ENCODE measurements at places on chromosomes 5 and 9.

GRCh38 chr5:149186506-149186905 is 45.2 kb downstream of the ABLIM3 start:
- no peak for DNase-seq

GRCh38 chr5:114185274-114185673 is 176.6 kb upstream of the KCNN2 start:
- DNase-seq: no peak

DNA sequence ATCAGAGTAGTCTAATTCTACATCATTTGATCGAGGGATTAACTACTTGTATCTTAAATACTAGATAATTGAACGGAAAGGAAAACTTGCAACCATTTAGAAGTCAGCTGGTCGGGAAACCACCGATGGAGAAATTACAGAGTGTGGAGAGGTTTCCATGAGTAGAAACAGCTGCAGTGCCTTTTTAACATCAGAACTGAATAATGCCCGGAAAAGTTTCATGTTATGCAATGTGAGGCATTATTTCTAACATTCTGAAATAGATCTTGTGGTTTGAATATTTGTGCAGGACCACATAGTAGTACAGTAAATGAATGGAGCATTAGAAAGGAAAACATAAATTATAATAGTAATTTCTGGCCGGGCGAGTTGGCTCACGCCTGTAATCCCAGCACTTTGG is 88.1 kb upstream of the RNF180 start:
- DNase-seq: no peak

GRCh38 chr9:89252651-89253267 is 58.2 kb upstream of the CKS2 start:
- DNase-seq: no peak

GRCh38 chr9:12817702-12818101 is 42.9 kb downstream of the LURAP1L start:
- no peak for DNase-seq

GRCh38 chr5:98307811-98308210 is 465.7 kb upstream of the RGMB start:
- DNase-seq: no peak

DNA sequence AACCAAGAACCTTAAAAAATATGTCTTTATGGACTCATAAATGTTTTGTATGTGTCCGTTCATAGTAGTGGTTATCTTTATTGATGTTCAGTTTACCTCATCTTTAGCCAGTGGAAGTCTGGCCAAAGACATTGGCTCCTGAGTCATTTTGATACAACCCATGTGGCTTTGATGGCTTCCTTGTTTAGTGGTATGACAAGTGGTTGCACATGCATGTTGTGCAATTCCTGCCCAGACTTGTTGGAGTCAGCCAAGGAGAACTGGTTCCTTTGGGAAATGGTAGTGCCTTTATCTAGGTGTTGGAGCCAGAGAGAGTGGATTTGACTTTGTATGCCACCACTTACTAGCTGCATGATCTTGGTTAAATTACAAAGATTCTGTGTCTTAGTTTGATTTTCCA is 94.3 kb downstream of the RPS23 start:
- DNase-seq: no peak

DNA sequence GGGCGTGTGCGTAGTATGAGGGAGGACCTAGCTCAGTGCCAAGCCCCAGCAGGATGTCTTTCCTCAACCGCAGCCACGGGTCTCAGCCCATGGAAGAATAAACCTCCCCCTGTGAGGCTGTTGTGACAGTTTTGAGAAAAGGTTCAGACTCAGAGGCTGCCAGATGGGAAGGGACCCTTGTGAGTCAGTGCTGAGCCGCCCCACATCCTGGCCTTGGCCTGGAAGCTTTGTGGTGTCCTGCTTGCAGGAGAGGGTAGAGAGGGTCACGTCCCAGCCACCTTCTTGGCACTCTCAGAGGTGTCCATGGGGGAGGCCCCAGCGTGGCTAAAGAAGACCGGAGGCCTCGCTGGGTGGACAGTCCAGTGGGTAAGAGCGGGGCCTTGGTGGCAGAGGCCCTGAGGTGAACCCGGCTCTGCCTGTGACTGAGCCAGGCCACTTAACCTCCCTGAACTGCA is 2.8 kb downstream of the GRHPR start:
- DNase-seq: no peak

DNA sequence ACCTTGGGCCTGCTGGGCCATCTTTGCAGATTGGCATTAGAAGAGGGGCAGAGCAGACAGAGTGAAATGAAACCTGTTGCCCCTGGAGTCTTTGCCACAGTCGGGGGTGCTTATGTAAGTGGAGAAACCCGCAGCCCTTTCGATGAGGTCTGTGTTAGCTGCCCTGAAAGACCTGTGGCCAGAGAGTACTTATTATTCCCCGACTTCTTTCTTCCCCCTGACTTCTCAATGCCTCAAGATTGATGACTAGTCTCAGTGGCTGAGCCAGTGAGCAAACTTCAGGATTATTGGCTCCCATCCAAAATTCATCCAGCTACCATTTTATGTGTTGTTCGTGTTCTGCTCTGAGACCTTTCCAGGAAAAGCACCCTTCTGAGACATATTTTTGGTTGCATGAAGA is 7.6 kb downstream of the NTRK2 start:
- DNase-seq: no peak

GRCh38 chr5:109411627-109412026 is 1.9 kb upstream of the PJA2 start:
- peak; percentile 42 for DNase-seq

DNA sequence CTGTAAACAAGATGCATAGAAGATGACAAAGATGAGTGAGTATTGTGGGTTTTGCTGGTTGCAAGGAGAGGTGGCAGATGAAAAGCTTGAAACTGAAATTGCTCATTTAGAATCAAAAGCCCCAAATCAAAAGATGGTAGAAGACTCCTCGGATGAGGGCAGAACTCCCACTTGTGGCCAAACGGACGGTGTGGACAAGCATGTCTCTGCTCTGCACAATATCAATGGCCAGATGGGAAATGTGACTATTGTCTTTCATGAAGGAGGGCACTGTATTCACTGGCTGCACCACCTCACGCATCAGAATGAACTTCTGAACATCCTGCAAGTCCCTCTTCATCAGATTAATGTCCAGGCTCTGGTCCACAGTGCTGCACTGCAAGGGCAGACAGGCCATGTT is 541.7 kb downstream of the MTRR start:
- DNase-seq: peak; percentile 56

GRCh38 chr9:111005746-111006470 is 32.4 kb downstream of the LPAR1 start:
- DNase-seq: no peak

GRCh38 chr9:112858625-112859147 is 32.0 kb downstream of the SLC46A2 start:
- peak; percentile 77 for DNase-seq

- DNase-seq: no peak
These were observed 30.0 kb upstream of the MACIR start for GRCh38 chr5:103228588-103228987.

Measured in pons (tissue), 1 donor.